ENCODE measurements at places on chromosomes 12 and 14.
A peak's percentile ranks its signal among the peaks of the same experiment; 100 is the strongest.

DNA sequence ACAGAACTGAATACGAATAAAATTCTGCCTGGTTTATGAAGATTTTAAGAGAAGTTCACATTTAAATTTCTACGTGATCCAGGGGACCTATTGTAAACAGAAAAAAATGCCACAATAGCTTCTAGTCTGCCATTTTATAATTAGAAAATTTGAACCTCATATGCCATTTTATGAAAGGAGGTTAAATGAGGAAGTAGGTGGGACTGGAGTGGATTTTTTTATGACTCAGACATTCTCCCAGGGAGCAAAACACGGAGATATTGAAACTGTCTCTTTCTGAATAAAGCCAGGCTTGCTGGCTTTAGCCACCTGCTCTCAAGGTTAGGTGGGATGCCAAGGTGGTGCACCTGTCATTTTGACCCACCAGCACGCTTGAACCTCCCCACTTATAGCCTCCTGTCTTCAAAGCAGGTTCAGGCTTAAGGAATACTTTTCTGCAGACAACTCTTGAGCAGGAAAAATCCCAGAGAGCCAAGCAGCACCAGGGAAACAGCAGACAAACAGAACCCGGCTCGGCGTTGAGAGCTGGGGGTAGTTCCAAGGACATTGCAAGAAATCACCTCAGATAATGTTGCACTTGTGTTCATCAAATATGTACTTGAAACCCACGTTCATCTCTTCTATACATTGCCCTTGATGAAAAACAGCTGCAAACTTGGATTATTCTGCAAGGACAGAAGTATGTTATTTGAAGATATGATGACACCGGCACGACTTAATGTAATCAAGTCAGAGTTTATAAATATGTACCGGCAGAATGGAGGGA, 203.7 kb downstream of the PPM1H start:
- DNase-seq = peak; percentile 54

DNA sequence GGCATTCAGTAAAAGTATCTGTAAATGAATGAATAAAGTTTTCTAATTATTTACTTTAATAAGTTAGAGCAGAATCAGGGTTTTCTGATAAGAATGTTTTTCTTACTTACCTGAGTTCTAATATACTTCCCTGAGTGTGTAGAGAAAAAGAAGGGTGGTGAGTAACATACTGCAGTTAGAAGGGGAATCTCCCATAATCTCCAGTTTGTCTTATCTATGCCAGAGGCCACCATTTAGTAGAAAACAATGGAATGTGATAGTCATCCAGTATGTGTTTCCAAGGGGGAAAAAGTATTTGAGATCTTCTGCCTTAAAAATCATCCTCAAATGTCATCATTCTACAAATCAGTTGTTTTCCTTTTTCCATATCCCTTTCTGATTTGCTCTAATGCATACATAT, 56.5 kb upstream of the PAWR start:
- no peak for DNase-seq

DNA sequence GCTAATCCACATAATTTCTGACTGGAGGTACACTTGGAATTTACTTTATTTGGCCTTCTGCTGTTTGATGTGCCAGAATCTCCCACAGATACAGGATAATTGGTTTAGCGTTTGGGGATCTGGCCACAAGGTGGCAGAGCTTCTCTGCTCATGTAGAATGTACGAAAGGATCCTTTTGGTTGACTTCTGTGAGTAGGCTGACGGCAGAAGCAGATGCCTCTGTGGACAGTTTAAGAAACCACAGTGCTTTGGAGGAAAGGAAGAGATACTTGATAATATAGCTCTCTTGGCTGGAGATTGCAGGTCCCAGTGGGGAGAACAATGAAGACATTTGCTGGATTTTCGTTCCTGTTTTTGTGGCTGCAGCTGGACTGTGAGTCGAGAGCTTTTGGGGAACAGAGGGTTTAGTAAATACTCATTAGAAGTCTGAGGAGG, 75.3 kb upstream of the OR4E1 start:
- DNase-seq = no peak

GRCh38 chr14:50778721-50779483, 52.1 kb downstream of the NIN start:
- peak; percentile 40 for DNase-seq

GRCh38 chr12:114168061-114168460, 201.9 kb upstream of the RBM19 start:
- peak; percentile 85 for DNase-seq

GRCh38 chr12:65876161-65876560, 51.9 kb downstream of the HMGA2 start:
- DNase-seq = no peak

DNA sequence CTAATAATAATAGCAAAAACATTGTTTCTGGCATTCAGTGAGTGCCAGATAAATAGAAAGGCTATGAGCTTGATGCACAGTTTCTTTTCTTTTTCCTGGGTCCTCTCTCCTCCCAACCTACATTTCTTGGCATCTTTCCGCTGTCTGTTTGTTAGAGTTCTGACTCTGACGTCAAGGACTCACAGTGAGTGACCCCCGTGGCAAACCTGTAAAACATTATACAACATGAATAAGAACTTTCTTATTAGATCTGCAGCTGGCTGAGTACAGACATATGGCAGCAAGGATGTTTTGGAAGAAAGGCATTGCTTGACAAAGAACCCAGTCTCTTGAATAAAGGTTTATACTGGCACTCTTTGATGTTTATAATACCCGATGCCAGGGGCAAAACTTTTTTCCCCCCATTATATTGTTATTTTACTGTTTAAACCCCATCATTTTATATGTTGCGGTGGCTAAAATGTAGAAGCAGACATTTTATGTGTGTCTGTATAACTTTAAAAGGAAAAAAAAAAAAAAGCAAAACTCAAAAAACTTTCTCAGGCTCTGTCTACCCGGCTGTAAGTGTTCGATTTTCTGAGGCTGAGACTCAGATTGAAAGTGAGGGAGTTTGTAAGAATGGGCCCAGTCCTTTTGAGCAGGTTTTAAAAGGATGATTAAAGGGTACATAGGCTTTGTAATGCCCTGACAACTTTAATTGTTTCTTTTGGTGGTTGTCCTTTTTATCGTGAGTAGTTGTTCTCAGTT, 159.3 kb downstream of the PDE3A start:
- no peak for DNase-seq

DNA sequence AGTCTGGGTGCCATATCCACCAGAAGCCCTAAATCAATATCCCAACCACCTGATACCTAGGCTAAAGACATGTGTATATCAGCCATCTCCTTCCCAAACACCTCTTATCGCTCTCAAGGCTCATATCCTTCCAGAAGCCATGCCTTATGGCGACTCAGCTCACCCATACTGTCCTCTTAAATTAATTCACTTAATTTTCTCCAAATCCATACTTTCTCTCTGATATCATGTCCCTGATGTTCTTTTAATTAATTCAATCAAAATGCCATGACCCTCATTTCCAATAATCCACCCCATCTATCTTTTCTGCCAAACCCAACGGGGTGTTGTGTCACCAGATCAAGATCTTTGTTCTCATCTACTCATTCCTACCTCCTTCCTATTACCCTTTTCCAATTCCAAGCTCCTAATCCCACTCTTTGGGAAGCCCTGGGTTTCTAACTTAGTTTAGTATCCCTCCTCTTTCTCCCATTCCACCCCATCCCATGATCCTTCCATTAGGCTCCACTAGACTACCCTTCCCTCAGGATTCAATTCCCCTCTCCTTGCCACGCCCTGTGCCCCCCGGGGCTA, 723 bp downstream of the ATF7 start:
- no peak for DNase-seq

DNA sequence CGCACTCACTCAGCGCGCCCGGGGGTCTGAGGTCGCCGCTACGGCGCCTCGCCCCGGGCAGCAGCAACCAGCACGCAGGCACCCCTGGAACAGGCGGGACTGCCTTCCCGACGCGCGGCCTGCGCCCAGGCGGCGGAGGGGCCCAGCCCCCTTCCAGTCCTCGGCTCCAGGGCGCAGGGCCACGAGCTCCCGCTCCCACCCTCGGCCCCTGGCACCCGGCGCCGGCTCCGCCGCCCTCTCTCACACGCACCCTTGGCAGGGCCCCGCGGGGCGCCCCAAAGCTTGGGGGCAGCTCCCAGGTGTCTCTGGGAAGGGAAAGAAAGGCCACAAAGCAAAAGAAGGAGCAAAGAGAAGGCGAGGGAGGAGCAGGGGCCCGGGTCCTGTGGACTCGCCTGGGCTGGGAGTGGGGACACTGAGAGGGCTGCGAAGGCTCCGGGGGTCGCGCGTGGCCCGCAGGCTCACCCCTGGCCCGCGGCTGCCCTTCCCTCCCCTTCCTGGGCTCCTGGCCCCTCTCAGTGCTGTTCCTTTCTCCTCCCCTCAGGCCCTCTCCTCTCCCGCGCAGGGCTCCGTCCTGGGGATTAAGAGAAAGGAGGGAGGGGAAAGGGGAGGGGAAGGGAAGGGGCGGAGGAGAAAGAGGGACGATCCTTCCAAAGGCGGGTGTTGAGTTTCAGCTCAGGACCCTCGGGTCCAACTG, 907 bp upstream of the EFS start:
- peak; percentile 46 for DNase-seq

DNA sequence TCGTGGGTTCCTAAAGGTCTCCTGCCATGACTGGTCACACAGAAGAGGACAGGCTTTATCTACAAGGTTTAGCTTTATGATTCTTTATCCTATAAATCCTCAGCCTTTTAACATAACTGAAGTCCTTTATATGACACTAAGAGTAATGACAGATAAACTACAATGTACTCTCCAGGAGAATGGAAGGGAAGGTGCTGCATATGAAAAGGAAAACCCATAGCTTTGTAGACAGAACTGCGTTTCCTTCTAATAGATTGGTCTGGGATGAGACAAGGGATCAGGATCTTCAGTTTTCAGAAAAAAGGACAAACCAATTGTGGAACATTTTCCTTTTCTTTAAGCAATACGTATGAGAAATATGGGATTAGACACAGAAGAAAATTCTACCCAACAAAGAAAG, 201.1 kb upstream of the NPAS3 start:
- DNase-seq = no peak

DNA sequence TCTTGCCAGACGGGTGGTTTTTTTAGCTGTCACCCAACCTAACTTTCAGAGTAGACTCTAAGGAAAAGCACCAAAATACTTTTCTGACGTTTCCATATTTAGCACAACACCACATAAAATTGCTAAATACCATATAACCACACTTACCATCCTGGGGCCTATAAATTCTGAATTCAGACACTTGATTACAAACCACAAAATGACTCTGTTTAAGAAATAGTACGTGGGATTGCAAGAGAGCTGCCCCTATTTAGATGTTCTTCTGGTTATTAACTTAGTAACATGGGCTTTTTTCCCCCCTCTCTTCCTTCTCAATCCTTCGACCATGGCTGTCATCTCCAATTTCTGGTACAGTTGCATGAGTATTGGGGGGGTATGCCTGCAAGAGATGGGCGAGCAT, 287.7 kb downstream of the BMP4 start:
- DNase-seq = no peak

DNA sequence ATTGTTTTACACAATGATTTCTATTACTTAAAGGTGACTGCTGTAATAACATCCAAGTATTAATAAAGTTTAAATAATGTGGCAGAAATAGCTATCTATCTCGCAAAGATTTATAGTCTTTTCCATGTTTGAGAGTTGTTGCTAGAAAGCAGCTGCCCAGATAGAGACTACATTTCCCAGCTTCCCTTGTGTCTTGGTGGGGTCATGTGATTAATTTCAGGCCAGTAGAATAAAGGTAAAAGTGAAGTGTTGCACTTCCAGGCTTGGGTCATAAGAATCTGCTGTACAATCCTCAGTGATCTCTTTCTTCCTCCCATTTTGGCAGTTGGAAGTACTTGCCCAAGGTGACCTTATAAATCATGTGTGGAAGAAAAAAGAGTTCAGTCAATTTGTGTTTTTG, 449.7 kb upstream of the USP15 start:
- DNase-seq = no peak

- DNase-seq = no peak
Measured at GRCh38 chr12:99852666-99853065, 132.1 kb downstream of the ANKS1B start.

DNA sequence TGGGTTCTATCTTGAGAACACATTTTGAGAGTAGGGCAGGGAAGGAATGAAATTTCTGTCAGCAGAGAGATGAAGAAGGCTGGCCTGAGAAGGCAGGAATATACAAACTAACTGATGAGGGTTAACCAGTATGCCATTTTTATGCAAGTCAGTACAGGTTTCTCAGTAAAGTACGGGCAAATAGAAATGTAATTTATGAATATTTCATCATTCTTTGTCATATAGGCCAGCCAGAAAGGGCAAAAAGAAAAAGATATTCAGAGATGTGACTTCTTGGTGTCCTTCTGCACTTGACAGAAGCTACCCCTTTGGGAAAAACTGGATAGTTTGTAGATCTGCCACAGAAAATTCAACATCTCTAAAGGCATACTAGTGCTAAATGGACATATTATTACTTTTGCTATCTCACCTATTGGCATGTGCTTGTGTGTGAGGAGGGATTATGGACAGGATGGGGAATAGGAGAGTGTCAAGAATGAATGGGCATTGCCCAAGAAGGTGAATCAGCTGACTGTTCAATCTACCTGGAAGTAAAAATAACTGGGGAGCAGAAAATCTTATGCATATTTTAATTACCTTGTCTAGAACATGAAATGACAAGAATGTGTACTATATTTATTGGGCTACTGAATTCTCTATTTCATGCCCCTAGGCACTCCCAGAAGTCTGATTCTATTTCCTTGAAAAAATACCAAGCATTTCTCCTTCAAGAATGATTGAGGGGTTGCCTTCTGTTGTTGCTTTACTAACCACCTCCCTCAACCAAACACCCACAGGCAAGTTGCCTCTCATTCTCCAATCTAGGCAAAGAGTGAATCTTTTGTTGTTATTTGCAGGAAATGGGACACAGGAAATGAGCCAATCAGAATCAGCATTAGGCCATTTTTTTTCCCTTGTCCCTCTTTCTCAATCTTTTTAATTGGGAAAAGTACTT, 175.1 kb upstream of the SLC38A2 start:
- no peak for DNase-seq

DNA sequence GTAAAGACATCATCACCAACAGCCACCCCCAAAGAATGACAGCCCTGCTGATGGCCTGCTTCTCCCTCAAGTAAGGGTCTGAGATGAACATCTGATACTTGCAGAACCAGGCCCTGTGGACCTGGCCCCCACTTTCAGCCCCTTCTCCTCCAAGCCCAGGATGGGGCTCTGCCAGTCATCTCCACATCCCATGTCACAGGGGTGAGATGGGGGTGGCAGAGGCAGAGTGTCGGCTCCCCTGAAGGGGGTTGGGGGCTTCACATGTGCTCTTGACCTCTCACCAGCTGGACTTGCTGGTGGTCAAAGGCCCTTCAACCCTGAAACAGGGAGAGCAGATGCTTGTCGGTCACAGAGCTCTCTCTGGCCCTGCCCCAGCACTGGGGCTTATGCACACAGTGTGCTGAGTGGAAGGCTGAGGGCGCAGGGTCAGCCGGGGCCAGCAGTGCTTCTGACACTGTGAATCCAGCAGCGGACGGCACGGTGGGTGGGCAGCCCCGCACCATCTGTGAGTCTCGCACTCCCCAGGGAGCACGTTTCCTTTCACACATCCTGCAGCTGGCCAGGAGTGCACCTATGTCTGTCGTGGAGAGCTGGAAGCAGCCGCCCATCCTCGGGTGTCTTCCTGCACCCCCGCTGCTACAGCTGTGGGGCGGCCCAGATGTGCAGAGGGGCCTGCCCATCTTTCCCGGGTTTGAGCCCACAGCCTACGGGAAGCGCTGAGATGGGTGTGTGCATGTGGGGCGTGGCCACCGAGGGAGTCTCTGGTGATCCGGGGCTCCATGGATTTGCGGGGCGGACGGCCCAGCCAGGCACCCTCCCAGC, 94.3 kb downstream of the ADGRD1 start:
- DNase-seq = no peak
